ENCODE measurements at places on chromosomes 4 and X.
A peak's percentile ranks its signal among the peaks of the same experiment; 100 is the strongest.

DNA sequence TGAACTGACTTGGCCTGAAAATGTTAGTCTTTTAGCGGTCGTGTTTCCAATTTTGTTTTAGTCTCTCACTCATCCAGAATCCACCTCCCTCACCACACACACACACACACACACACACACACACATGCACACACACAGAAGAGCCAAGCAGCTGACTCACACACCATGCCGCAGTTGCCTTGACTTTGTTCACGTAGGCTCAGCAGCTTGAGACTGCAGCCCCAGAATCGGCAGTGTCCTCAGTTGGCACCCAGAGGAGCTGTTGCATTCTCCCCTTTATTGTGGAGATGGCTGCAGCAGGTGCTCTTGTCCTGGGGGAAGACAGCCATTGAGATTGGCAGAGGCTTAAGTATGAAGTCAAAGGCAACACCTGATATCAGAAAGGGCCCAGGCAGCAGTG lies 20.9 kb upstream of the XPNPEP2 start:
- no peak for DNase-seq

GRCh38 chr4:174592985-174593335 lies 70.7 kb upstream of the HPGD start:
- no peak for DNase-seq

- DNase-seq, result no peak
Observed at GRCh38 chr4:53702334-53703266, 111.3 kb upstream of the LNX1 start.

DNA sequence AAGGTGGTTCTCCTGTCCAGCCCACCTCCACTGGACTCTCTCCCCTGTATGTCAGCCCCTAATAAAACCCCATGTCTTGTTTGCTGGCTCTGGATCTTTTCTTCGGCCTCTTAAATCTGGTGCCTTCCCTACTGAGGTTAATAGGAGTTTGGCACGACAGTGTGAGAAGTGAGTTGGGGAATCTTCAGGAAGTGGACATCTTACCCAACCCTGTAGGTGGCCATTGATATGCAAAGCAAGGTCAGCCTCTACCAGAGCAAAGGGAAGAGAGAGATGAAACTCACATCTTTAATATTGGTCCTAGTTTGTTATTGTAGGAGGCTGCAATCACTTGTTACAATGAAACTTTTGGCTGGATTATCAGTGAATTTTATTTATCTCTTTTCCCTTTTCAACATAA lies 111.7 kb downstream of the CHRDL1 start:
- DNase-seq, result no peak

GRCh38 chr4:183256756-183257385 lies 63.2 kb downstream of the CLDN22 start:
- peak; percentile 51 for DNase-seq

DNA sequence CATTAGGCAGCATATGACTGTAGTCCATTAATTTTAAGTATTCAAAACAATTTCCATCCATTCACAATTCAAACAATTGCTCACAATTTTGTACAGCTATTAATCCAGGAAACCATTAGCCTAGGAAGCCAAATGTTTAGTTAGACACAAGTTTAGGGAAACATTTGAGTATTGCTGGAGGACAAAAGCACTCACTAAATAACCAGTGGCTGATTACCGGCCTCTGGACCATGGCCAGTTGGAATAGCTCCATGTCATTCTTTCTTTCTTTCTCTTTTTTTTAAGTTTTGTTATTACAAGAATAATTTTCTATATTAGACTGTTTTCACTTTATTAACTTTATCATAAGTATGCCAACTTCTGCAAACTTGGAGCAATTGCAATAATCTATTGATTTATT lies 31.3 kb downstream of the TRIML2 start:
- no peak for DNase-seq

DNA sequence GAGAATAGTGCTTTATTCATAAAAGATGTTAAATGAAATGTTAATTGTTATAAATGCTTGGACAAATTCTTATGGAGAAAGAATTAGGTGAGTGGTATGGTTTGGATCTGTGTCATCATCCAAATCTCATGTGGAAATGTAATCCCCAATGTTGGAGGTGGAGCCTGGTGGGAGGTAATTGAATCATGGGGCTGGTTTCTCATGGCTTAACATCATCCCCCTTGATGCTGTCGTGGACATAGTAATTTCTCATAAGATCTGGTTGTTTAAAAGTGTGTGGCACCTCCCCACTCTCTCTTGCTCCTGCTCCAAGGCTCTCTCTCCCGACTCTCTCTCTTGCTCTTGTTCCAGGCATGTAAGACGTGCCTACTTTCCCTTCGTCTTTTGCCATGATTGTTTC lies 22.5 kb downstream of the GYPE start:
- no peak for DNase-seq

DNA sequence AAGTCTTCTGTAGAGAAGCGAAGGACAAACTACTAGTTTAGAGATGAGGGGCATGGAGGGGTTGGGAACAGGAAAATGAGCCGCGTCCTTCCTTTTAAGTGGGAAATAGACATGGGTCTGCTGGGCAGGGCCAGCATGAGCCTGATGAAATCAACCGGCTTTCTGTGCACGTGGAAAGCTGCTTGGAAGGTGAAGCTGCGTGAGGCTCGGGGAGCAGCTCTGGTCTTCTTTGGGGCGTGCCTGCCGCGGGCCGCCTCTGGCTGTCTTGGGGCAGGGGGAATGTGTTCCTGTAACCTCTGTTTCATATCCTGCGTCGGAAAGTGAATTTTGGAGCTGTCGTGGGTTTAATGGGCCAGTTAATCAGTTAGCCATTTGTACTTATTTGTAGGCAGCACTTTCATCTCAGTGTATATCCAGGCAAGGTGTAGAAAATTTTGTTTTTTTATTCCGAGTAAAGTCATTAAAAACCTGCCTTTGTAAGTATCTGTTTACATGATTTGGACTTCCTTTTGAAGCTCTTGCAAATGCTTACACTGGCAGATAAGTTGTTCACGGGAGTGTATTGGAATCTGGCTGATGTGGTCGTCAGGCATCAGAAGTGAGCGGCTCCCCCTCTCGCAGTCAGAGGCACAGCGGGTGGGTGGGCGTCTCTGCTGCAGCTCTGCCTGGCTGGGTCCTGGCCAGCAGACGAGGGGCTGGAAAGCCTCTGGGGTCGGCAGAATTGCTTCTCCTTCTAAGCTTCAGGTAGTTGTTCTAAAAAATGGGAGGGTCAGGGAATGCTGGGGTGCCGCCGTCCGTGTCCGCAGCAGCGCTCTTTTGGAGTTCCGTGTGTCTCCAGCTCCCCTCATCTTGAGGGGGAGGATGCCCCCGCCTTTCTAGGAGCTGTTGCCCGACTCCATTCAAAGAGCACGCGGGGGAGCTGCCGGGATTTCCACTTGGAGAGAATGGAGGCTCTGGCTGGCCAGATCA lies 70.5 kb upstream of the HGFAC start:
- DNase-seq, result no peak

GRCh38 chrX:131366407-131366806 lies 77.3 kb upstream of the IGSF1 start:
- no peak for DNase-seq

DNA sequence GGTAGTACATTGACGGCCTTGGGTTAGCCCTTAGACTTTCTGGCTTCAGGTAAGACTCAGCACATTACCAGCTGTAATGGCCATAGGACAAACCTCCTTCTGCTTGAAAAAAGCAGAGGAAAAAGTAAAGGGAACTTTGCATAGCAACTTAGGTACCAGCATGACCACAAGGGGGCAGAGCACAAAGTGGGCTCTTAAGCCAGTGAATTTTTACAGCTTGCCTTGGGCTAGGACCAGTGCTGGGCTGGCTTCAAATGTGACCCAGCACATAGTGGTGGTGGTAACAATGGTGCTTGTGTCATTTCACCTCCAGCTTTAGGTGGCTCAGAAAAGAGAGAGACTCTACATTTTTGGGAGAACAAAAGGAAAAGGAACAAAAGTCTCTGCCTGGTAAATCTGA lies 66.1 kb downstream of the KLHL4 start:
- peak; percentile 10 for DNase-seq

DNA sequence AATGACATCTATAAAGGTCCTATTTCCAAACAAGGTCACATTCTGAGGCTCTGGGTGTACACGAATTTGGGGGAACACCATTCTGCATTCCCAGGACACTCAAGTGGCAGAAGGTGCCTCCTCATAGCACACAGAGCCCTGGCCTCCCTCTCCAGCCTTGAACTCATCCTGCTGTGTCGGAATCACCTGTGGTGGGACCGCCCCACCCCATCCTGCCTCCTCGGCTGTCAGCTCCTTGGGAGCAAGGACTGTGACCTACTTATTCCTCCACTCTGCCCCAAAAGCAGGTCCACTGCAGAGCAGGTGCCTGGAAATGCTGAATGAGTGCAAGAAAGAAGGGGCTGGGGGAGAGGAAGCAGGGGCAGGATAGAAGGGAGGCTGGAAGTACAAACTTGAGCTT lies 33.5 kb downstream of the HTRA3 start:
- no peak for DNase-seq

GRCh38 chrX:103747163-103747562 lies 29.5 kb upstream of the PLP1 start:
- DNase-seq, result no peak

- DNase-seq, result no peak
Observed at GRCh38 chrX:100687546-100687945, 43.5 kb downstream of the SRPX2 start.

All from Caco-2 (cell line).